NCI-H774 (cell line): ENCODE measurements at places on chromosomes 3 and 15.
A peak's percentile ranks its signal among the peaks of the same experiment; 100 is the strongest.

GRCh38 chr3:13538520-13539291 lies 10.2 kb upstream of the FBLN2 start:
- DNase-seq = no peak

DNA sequence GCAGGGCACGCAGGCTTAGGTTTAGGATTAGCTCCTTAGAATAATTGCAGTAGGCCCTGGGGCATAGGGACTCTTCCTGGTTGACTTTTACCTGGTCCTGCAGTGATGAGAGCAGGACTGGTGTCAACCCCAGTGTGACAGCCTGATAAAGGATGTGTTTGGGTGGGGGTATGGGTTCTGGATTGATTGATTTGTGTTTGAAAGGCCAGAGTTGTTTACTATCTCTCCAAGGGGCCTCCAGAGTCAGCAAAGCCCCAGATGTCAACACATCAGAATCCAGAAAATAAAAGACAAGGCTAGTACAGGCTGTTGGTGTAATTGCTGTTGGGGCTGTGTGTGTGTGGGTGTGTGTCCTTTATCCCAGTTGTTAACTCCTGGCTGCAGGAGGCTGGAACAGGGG lies 122.3 kb downstream of the CHRNA7 start:
- no peak for DNase-seq

GRCh38 chr3:55596212-55596611 lies 109.1 kb upstream of the WNT5A start:
- no peak for DNase-seq

- DNase-seq = no peak
Measured at GRCh38 chr3:101077361-101078011, 84.3 kb upstream of the ABI3BP start.

DNA sequence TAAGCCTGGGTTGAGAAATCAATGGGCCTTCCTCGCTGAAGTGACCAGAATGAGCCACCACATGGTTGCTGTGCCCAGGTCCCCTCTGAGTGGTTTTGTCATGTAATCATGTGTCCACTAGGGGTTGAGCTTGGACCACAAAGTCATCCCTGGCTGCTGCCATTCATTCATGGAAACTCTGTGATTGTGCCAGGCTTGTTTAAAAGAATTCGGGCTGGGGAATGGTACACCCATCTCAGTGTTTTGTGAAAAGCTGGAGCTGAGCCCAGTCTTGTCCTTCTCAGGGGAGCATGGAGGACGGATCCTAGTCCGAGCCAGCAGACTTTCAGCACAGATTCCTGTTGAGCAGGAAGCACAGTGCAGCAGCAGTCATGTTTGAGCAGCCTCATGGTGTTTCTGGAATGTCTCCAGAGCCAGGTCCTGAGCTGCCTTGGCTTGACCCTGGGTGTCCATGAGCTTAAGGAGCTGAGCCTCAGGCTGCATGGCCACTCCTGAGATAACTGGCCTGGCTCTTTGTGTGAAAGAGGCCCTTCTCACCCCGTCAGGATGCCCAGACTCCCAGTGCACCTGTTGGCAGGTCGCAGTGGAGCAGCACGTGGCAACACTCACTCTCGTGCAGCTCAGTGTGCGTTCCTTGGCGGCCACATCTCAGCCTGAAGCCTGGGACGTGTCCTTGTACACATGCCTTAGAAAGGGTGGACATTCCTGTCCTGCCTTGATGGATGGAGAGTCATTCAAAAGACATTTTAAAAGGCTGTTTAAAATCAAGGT lies 260.3 kb upstream of the TPM1 start:
- peak; percentile 9 for DNase-seq

DNA sequence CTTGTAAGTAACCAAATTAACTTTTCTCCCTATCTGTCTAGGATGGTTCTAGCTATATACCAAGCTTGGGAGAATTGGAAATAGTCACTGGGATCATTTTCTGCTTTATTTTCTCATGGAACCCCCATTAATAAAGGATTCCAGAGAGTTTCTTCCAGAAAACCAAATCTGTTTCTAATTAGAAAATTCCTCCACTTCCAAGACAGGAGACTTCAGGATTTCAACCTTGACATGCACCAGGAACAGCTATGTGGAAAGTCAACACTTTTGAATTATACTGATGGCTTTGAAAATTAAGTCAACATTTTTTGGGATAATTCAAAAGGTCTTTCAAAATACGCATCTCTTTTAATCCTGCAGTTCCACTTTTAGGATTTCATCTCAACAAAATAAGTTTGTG lies 138.3 kb downstream of the MEX3B start:
- no peak for DNase-seq

DNA sequence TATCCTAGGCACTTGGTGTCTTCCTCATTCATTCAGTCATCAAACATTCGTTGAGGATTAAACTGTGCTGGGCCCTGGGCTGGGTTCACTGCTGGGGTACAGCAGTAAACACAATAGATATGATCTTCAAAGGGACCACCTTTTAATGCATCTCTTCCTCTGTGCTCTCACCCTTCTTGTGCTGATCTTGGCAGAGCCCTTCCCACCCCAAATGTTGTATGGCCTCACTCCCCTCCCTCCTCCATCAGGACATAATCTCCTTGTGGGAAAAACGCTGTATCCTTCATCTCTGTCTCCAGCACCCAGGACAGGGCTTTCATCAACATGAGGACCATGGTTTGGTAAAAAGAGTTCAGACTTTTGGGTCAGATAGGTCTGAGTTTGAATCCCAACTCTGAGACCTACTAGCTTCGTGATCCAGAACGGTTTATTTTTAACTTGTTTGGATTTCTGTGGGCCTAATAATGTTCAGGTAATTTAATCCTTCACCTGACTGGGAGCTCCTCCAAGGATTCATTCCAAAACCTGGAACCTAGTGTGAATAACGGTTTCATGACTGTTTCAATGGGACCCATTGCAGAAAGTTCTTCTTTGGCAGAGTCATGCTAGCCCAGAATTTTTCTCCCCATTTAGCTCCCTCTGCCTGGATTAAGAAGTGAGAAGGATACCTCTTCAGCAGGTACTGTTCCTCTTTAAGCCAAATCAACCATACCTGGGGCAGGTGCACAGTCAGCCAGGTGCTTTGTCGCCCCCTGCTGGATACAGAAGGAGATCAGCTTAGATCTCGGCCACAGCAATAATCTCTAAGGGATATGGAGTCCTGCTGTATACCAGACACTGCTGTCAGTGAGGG lies 5.2 kb upstream of the WNT7A start:
- peak; percentile 43 for DNase-seq

DNA sequence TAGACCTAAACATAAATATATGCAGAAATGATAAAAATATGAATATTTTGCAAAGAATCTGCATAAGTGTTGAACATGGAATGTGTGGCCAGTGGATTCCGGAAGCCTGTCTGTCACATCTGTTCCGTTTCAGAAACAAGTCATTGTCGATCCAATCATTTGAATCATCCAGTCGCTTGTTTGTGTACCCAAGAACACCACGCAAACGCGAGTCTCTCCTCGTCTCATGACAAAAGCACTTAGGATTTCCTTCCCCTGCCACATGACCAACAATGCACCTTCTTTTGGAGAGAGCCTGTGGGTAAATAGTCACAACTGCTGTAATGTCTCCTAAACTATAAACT lies 80.2 kb downstream of the FMN1 start:
- no peak for DNase-seq

DNA sequence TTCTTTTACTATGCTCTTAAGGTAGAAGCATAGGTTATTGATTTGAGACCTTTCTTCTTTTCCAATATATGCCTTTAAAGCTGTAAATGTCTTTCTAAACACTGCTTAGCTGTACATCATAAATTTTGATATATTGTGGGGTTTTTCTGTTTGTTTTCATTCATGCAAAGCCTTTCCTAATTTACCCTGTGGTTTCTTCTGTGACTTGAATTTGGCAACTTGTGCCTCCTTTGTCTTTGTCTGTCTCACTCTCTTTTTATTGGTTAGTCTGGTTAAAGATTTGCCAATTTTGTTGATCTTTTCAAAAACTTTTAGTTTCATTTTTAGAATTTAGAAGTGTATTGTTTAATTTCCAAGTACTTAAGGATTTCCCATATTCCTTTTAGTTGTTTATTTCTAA lies 343.1 kb downstream of the OXSM start:
- DNase-seq = no peak

GRCh38 chr3:159619341-159619885 lies 369.2 kb upstream of the IL12A start:
- DNase-seq = peak; percentile 33

DNA sequence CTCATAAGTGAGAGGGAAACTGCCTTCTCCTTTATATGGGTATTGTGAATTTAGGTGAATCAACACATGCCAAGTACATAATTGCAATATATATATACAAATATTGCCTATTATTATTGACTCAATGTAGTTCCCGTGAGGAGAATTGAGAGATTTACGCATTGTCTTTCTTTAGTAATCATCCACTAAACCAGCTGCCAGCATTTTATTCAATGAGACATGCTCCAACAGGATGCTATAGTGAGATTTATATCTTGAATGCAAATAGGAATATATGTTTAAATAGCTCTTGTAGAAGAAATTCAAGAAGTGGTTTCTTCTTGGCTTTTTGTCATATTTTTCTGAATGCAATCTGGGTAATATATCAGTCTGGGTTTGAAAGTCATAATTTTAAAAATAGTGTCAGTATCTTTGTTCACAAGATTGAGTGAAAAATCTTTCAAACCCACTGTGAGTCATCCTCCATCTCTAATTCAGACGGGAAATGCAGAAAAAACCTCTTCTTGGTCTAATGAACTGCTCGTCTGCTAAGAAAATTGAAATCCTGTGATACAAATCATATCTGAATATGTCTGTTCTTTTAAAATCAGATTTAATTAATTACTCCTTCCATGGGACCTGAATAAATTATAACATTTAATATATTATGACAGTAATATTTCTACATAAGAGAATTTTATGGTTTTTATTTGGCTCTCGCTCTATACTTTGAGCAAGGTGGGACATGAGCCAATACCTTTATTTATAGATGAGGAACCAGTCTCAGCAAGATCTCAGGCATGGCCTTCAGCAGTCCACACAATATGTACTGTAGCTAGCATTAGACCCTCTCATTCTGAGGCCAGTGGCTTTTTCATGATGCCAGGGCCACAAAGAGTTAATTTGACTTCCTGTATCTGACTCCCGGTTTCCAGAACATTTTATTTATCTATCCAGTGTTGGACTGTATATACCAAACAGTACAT lies 516.0 kb downstream of the GABRG3 start:
- peak; percentile 19 for DNase-seq

- DNase-seq = no peak
Measured at GRCh38 chr3:123390865-123391600, 57.9 kb downstream of the ADCY5 start.

DNA sequence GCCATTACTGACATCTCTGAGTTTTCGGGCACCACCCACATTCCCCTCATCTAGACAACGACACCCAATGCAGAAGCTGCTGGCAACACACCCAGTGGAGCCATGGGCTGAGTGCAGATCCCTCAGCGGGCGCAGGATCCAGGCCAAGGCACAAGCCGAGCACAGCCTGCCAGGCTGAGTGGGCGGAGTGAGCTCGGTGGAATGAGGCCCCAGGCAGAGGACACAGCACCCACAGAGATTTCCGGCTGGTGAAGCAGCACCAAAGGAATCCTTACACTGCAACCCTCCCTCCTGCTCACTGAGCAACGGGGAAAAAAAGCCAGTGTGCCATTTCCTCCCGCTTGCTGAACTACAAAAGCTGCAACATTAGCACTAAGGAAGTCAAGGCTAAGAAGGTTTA lies 34.3 kb downstream of the ZMAT3 start:
- DNase-seq = no peak

- no peak for DNase-seq
Measured at GRCh38 chr3:143045639-143046038, 44.3 kb downstream of the U2SURP start.

DNA sequence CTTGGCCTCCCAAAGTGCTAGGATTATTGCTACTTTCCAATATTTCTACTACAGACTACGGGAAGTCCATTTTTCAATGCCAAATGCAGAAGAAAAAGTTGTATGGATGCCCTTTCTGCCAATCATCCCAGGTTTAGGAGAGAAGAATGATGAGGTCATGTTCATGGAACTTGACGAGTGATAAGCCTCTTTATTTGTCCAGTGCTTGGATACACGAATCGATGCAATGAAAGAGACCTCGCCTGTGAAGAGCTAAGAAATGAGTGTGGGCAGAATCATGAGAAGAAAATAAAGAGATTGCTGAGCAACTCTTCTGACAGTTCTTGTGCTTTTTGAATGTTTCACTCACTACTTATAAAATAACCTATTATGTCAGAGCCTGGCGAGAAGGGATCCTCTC lies 996 bp upstream of the SLC28A1 start:
- no peak for DNase-seq

DNA sequence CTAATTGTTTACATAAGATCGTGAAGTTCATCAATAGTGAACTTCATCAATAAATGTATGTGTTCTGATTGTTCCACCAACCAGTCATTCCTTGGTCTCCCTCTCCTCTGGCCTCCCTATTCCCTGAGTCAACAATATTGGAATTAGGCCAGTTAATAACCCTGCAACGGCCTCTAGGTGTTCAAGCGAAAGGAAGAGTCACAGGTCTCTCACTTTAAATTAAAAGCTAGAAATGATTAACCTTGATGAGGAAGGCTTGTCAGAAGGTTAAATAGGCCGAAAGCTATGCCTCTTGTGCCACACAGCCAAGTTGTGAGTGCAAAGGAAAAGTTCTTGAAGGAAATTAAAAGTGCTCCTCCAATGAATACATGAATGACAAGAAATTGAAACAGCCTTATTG lies 89.4 kb upstream of the ACKR4 start:
- no peak for DNase-seq

DNA sequence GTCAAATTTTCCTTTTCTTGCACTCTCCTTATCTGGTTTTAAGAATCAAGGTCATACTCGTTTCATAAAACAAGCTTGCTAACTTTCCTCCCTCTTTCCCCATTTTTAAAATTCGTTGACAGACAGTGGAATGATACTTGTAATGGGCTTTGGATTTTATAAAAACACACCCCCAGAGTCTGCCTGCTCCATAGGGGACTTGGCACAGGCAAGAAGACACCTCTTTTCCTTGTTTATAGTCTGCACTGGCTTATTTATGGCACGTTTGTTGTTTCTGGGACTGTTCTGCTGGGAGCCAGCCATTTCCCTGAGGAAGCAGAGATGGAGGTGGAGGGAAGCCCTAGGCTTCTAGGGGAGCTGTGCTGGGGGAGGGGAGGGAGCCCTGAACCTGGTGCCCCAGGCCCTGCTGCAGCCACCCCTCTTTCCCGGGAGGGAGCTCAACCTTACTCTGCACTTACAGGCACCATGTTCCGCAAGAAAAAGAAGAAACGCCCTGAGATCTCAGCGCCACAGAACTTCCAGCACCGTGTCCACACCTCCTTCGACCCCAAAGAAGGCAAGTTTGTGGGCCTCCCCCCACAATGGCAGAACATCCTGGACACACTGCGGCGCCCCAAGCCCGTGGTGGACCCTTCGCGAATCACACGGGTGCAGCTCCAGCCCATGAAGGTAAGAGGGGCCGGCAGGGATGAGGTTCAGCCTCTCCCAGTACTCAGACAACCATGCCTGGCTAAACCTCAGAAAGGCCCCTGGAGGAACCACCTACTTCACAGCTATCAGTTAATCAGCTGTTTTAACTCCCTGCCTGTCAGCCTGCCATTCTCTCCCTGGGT lies 18.3 kb downstream of the ANKRD63 start:
- no peak for DNase-seq

GRCh38 chr3:13280811-13281506 lies 139.2 kb downstream of the NUP210 start:
- no peak for DNase-seq
